ENCODE measurements at places on chromosomes 1 and 21.
A peak's percentile ranks its signal among the peaks of the same experiment; 100 is the strongest.

GRCh38 chr1:17545356-17545755, 5.9 kb downstream of the ARHGEF10L start:
- no peak for DNase-seq

DNA sequence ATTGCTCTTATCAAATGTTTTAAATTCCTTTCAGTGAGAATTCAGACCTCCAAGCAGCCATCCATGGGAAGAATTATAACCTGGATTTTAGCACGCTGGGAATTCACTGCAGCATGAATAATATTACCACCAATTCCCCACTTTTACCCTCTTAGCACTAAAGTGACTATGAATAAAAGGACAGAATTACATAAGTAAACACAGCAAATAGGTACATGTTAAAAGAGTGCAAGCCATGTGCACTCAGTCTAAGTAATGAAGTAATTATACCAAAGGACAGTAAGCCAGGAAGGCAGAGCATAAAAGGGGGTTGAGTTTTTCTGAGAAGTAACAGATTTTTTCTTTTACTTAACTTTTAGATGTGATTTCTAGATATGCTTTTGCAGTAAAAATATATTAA, 176.3 kb downstream of the DENND1B start:
- DNase-seq, result no peak

DNA sequence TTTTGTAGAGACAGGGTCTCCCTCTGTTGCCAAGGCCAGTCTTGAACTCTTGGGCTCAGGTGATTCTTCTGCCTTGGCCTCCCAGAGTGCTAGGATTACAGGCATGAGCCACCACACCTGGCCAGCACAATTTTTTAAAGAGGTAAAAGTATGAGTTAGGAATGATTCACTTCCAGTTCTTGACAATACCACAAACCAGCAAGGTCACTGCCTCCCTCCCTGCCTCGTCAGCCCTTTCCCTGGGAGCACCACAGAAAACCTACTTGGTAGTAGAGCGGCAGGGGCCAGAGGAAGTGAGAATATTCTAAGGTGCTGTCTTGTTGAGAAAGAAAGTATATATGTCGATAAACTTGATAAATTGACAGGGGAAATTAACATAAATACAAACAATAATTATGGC, 10.8 kb upstream of the CDA start:
- no peak for DNase-seq

GRCh38 chr1:56574794-56575193, 4.6 kb downstream of the PLPP3 start:
- DNase-seq, result no peak

GRCh38 chr1:103931891-103932290, 182.2 kb downstream of the AMY1C start:
- DNase-seq, result no peak

GRCh38 chr1:92365378-92366039, 66.7 kb downstream of the RPAP2 start:
- DNase-seq, result no peak

DNA sequence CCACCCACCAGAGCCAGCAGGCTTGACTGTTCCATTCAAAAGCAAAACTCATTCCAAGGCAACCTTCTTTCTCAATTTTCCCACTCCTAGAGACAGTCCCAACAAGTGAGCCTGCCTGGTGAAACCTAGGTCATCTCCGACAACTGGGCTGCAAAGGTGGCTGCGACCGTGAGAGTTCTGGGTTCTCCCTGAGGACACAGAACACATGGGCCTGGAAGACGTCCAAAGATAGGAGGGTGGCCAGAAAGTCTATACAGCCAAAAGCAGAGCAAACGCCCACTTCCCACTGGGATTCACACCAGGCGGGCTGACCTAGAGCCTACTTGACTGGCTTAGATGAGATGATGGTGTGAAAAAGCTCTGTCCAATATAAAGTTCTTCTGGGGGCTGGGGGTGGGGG, 90.2 kb upstream of the GRIK3 start:
- no peak for DNase-seq

DNA sequence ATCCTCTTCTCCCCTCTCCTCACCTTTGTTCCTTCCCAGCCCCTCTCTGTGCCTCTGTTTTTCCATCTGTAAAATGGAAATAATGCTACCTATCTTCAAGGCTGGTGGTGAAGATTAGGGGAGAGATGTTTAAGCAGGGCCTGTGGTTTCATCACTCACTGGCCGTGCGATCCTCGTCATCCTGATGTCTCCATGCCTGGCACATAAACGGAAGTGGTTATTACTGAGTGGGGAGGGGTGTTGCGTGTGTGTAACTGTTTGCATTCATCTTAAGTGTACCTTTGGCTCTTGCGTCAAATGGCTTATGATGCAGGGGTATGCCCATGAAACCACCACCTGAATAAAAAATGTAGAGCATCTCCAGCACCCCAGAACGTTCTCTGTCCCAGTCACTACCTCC, 17.2 kb upstream of the C1QA start:
- DNase-seq, result no peak

- DNase-seq, result no peak
Observed at GRCh38 chr1:76674689-76675210, 192.5 kb upstream of the ST6GALNAC5 start.

- DNase-seq, result no peak
Observed at GRCh38 chr1:155191904-155192303, 15.8 kb downstream of the THBS3 start.

GRCh38 chr1:60503266-60503925, 429.8 kb upstream of the C1orf87 start:
- no peak for DNase-seq

DNA sequence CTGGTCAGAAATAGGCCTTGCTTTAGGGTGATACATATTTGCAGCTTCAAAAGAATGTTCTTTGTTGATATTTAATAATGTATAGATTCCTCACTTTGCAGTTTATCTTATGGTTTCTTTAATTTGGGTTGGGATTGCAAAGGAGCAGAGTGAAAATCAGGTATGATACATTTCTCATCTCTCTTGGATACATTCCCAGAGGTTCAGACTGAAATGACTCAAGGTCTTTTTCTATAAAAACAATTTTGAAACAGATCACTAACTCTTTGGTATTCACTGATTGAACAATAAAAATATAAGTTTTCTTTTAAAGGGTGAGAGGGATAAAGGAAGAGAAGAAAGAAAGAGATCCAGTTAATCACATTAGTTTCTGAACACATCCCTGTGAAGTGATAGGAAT, 606.5 kb upstream of the CAMK1G start:
- no peak for DNase-seq

GRCh38 chr1:37919277-37919676, 27.6 kb downstream of the INPP5B start:
- no peak for DNase-seq

DNA sequence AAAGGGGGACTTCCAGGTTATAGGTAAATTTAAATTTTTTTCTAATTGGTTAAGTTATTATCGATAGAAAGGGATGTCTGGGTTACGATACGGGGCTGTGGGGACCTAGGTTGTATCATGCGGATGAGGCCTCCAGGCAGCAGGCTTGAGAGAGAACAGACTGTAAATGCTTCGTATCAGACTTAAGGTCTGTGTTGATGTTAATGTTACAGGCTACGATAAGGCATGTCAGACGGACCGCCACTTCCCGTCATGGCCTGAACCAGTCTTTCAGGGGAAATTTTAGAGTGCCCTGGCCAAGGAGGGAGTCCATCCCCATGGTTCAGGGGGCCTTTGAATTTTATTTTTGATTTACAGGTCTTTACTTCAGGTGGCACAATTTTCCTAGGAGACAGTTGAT, 16.7 kb downstream of the ABCG1 start:
- DNase-seq, result no peak

DNA sequence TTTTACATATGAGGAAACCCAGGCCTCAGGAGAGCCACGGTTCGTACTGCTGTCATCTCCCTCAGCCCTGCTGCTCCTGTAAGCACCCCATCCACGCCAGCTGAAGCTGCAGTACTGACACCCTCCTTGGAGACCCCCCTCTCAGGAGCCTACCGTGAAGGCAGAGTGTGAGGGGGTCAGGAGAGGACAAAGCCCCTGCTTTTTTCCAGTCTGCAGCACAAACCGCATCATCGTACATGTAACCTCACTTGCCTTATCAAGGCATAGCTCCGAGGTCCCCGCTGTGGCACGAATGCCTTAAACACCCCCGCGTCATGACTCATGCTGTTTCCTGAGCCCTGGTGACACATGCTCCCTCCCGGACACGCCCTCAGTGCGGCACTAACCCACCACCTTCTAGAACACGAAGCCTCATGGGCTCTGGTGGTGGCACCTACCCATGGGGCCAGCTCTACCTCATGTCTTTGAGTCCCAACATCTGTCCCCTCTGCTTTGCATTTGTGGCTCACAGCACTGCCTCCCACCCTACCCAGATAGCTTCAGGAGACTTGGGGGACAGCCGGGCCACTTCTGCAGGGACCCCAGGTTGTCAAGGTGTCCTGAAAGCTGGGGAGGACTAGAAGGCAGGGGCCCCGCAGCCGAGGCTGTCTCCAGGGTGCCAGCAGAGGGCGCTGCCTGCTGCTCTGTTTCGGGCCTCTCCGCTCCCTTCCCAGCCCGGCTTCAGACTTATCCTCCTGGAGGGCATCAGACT, 4.9 kb downstream of the SH3BGRL3 start:
- DNase-seq, result peak; percentile 96

DNA sequence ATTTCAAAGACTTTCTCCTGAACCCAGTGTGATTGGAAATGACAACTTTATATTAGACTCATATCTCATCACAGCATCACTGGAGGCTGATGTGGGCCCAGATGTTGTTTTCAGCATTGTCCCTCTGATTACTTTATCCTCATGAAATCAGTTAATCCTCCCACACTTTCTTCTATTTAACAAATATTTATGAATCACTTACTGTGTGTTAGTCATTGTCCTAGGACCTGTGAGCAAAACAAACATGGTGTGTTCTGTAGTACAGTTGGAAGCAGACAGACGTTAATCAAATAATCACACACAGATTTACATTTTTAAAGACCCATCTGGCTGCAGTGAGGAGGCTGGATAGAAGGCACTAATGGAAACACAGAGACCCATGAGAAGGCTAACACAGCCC, 383.7 kb downstream of the PRDM2 start:
- DNase-seq, result no peak

- DNase-seq, result no peak
Observed at GRCh38 chr1:194644528-194644927, 1458.1 kb upstream of the B3GALT2 start.

DNA sequence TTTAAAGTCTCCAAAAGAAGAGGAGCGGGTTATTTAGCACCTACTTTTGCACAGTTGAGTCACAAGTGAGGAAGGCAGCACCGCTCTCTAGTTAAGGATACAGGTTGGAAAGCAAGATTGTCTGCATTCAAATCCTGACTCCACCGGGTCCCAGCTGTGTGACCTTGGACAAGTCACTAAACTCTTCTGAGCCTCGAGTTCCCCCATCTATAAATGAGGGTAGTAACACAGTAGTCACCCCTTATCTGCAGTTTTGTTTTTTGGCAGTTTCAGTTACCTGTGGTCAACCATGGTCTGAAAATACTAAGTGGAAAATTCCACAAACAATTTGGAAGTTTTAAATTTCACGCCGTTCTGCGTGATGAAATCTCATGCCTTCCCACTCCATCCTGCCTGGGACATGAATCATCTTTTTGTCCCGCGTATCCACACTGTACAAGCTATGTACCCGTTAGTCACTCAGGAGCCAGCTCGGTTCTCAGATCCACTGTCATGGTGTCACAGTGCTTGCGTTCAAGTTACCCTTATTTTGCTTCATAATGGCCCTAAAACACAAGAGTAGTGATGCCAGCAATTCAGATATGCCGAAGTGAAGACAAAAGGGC, 49.4 kb downstream of the CAPZB start:
- peak; percentile 37 for DNase-seq

- no peak for DNase-seq
Observed at GRCh38 chr1:75482951-75483350, 128.0 kb downstream of the SLC44A5 start.

GRCh38 chr1:218425647-218426342, 80.7 kb downstream of the TGFB2 start:
- DNase-seq, result no peak

- no peak for DNase-seq
Observed at GRCh38 chr1:29032841-29033240, 90.9 kb downstream of the TMEM200B start.

DNA sequence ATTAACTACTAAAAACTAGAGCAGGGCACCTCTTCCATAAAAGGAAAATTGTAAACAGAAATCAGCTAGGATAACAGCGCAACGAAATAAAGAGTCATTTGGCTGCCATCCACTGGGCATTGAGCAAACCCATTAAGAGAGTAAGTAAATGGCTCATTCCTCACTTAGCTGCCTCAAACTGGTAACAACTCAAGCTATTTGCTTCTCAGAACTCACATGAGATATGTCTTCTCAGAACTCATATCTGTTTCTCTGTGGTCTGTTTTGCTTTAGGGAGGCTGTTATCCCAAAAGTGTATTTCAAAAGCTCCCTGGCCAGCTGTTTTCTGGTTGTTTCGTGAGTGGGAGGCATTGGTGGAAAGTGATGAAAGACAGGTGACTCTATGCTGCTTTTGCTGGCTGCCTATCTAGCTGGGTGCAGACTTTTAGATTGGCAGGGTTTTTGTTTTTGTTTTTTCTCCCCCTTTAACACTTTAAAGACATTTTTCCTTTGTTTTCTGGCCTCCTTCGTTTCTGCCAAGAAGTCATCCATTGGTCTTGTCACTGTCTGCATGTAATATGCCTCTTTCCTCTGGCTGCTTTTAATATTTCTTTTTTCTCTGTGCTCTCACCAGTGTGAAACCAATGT, 269.2 kb upstream of the RGS18 start:
- DNase-seq, result no peak

GRCh38 chr1:205972081-205972480, 28.8 kb upstream of the SLC26A9 start:
- peak; percentile 3 for DNase-seq

GRCh38 chr1:228972576-228972975, 237.3 kb downstream of the RHOU start:
- no peak for DNase-seq

DNA sequence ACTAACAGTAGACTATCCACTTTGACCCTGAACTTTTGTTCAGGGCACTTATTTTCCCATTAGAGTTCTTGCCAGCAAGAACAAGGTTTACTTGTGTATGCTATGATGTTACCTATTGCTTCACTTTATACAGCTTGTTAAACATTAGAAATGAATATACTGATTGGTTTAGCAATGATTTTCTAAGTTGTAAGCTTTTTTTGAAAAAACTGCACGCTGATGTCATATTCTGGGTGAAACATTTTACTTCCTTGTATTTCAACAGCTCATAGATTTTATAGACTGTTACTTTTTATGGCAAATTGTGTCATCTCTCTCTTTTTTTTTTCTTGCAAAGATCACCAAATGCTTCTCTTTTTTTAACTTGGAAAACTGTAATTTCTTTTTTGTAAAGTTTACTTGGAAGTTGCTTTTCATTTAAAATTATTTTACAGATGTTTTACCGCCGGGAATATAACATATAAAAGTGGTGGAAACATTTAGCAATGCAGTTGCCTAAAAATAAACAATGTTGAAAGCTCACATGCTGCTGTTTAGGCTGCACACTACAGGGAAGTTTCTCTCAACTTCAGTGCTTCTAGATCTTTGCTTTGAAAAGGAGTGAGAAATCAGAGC, 215.3 kb upstream of the NFIA start:
- DNase-seq, result no peak

GRCh38 chr1:198776602-198777029, 137.8 kb downstream of the PTPRC start:
- no peak for DNase-seq
